Activated CD8-positive, alpha-beta memory T cell treated with anti-CD3 and anti-CD28 coated beads for 4 hours (primary cell): ENCODE measurements at places on chromosomes 7 and 10.

GRCh38 chr10:109450702-109451101, 472.6 kb downstream of the XPNPEP1 start:
- no peak for DNase-seq

DNA sequence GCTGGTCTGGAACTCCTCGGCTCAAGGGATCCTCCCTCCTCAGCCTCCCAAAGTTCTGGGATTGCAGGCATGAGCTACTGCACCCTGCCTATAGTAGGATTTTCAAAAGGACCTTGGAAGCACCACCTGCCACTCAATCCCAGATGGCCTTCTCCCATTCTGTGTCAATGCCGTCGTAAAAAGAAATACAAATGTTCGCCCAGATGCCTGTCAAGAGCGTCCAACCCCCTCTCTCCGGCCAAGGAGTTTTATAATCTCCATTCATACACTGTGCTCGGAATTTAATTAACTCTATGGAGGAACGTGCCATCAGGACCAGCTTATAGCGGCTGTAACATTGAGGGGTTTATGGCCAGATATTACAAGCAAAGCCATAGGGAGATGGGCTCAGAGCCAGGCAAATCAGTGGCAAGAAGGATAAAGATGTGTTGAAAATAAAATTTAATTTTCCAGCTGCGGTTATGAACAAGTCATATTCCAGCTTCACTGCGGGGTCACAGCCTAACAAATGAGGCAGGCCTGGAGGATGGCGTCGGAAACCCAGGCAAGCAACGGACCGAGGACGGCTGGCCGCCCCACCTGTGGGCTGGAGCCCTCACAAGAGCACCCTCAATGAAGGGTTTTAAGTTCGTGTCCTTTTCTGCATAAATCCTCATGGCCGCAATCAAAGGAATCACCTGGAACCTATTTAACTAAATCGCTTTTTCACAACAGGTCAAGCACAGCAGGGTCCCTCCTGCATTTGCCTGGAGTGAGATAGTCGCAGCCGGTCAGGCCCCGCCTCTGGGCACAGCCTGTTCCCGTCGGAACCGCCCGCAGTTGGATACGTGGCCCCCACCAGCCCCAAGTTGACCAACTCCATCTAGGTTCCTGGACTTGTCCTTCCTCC, 374.5 kb upstream of the FOXK1 start:
- no peak for DNase-seq

DNA sequence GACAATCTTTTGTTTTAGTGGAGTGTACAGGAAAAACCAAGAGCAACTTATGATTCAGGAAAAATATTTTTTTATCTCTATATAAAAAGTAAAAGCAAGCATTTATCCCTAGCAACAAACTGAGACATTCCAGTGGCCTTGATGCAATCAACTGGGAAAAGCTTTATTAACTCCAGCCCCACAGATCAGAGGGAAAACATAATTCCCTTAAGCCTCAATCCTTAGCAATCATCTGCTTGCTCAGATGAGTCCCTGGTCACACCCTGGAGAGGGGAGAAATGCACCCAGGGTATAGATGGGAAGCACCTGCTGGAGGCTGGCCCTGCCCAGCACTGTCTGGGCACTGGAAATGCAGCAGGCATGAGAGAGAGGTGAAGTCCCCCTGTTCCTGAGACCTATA, 636.6 kb downstream of the TNS3 start:
- no peak for DNase-seq

GRCh38 chr10:86083206-86083605, 283.4 kb downstream of the GRID1 start:
- no peak for DNase-seq

DNA sequence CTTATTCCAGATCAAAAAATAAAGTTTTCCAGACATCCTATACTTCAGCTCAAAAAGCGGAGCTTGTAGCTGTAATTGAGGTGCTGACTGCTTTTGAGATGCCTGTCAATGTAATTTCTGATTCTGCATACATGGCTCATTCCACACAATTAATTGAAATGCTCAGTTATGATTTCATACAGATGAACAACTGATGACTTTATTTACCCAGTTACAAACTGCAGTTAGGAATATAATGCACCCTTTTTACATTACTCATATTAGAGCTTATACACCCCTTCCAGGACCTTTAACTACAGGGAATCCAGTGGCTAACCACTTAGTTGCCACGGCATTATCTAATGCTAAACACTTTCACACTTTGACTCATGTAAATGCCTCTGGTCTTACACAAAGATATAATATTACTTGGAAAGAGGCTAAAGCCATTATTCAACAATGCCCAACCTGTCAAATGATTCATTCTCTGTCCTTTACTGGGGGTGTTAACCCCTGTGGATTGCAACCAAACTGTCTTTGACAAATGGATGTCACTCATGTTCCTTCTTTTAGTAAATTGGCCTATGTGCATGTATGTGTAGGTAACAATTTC, 147.3 kb downstream of the ZNF33B start:
- DNase-seq: no peak

DNA sequence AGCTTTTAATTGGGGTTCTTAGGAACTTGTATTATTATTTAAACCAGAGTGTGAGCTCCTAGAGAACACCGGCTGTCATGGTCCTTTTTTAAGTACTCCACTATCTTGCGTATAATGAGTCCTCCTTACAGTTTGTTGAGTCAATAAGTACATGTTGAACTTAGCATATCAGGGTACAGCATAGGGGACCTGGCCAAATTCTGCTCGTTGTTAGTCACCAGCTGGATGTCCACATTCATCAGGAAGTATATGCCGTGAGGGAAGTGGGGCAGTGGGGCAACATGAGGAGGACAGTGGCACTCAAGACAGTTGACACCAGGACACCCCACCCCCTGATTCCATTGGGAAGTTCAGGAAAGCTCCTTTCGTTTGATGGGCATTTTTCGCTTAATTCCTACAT, 16.6 kb downstream of the RPP30 start:
- DNase-seq: no peak

DNA sequence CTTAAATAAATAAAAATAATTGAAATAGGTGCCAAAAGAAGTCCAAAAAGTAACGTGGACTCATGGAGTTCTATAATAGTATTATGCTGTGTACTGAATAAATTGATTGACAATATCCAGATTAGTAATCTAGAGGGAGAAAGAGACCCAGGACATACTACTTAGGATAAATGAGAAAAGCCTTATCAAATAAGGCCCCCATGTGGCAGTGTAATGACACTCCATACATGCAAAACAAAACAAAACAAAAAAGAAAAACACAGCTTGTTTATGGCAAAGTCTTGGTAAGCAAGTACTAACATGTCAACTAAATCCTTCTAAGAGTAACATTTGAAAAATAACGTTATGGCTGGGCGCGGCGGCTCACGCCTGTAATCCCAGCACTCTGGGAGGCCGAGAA, 3.6 kb upstream of the RUNDC3B start:
- no peak for DNase-seq

DNA sequence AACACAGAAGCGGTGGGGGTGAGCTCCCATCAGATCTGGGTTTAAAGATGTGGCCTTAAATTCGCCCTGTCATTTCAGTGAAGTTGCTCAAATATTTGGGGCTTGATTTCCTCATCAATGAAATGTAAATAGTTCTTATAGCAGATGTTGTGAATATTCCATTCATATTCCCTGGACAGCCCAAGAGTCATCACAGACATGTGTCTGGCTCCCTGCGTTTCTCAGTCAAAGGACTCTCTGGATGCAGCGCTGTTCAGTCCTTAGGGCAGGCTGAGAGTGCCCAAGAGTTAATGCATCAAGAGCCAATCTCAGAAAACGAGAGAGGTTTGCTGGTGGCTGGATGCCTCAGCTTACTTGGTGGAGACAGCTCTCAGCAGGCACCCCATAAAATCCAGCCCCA, 475.5 kb upstream of the VSTM2A start:
- DNase-seq: no peak

DNA sequence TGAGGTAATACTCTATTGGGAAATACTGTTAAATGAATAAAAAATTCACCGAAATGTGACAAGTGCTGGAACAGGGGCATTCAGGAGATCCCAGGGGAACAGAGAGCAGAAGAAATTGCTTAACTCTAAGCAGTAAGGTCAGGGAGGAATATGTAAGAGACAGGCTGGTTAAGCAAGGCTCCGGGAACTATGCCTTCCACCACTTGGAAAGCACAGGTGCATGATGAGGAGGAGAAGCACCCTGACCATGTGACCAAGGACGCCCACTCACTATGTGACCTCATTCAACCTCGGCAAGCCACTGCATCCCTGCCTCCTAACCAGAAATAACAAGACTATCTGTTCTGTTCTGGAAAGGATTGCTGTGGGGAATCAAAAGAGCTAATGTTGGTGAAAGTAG, 218.4 kb downstream of the ELMO1 start:
- DNase-seq: no peak

DNA sequence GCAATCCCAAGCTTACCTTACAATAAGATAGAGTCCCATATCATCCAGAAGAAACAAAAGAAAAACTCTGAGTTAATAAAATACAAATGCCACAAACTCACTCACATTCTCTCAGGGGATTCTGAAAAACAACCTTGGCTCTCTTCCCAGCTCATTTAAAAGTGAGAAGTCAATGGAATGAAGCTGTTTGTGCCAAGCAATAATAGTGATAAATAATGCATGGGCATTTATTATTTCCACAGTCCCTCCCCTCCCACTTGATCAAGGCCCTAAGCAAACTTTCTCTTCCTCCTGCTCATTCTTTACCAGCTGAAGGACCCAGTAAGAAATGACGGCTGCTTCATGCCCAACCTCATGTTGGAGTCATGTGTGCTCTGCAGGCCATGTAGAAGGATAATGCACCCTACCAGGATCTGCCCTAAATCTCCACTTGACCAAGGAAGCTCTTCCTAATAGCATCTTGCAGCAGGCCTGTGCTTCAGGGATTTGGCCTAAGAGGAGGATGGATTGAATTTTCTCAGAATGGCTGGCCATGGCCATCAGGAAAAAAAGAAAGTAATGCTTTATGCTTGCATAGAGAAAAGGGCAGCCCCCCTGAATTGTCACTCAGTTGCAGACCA, 451.3 kb downstream of the GPAM start:
- no peak for DNase-seq

GRCh38 chr7:140607441-140607989, 33.1 kb downstream of the DENND2A start:
- DNase-seq: no peak

- DNase-seq: no peak
Measured at GRCh38 chr10:124592736-124593430, 131.3 kb downstream of the LHPP start.
